HFFc6 (cell line): ENCODE measurements at places on chromosomes 7 and 10. TPM values are rescaled to one million over a fixed set of nuclear protein-coding genes. Genes with fewer than 3 reads are reported as not detected.
A peak's percentile ranks its signal among the peaks of the same experiment; 100 is the strongest.

- peak; percentile 49 for DNase-seq
Observed at GRCh38 chr7:144391823-144392255, 11.7 kb downstream of the NOBOX start.

- DNase-seq, result peak; percentile 4
Observed at GRCh38 chr10:122267849-122268737, 3.0 kb upstream of the BTBD16 start.

DNA sequence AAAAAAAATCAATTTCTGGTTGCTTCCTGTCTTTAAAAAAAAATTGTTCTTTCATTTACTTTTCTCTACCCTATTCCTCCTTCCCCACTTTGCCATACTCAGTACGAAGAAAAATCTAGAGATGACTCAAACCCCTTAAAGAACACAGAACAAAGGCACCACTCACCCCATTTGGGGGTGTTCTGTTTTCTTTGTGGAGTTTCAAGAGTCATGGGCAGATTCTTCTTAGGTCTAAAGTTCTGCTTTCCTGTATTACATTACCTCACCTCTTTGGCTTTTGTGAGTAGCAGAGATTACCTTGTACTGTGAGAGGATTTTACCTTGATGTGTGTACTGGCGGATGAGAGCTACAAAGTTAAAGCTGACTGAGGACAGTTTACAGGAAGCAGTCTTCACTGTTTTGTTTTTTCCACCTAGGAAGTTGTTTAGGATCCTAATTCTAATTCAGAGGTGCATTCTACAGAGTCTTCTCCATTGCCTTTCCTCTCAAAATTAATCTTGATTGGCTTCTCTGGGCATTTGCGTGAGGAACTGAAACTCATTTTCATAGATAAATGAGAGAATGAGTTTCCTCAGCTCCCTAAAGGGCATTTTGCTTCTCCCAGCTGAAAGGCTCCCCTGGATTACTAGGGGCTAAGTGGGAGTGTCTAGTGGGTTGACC is 20.7 kb downstream of the AVL9 start:
- DNase-seq, result no peak

DNA sequence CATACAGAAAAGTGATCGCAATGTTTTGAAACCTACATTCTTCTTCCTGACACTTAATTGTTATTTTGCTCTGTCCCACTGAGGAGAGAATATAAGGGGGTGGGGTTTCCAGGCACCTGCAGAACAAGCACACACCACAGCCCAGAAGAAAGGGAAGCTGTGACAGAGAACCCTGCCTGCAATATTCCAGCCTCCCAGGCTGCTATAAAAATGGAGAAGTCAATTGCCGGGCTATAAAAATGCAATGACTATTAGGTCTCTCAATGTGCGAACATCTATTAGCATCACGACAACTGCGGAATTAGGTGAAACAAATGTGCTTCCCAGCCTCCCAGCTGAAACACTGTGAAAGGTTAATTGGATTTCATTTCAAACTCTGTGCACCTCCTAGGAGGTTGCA is 145.3 kb upstream of the FRMD4A start:
- DNase-seq, result no peak

- no peak for DNase-seq
Observed at GRCh38 chr7:26609532-26609931, 254.9 kb downstream of the SKAP2 start.

The BAG3 gene
- 91.7 to 105 TPM (median 98.4 TPM) in 3 replicates for total RNA-seq

The PRKAR2B gene
- 3.7 to 9.7 TPM (median 5.2 TPM) in 3 replicates for total RNA-seq

- no peak for DNase-seq
Observed at GRCh38 chr10:7007600-7008190, 403.1 kb downstream of the SFMBT2 start.

The GGCT gene
- 15.3 to 25.6 TPM (median 19.2 TPM) in 3 replicates for total RNA-seq

DNA sequence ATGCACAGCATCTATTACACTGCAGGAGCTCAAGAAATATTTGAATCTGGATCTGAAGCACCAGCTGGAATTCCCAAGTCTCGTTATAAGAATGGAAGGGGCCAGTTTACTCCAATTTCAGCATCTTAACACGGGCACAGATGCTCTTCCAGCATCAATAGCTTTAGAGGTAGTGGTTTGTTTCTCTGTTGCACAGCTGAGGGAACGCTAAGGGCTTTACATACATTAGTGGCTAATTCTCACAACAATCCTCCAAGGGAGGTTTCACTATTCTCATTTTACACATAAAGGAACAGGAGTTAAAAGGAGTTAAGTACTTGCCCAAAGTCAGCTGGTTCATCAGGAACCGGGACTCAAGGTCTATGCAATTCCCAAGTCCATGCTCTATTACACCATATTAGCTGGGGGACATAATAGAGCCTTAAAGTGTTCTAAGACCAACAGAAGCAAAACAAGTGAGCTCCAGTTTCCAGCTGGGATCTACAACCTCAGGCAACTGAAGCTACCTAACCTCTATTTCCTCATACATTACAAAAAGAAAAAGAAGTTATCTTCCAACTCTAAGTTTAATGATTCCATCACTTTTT is 9.9 kb downstream of the XPNPEP1 start:
- no peak for DNase-seq
